CD8-positive, alpha-beta T cell (primary cell): ENCODE measurements at places on chromosomes 13 and 19.

- DNase-seq, result no peak
Observed at GRCh38 chr19:30263830-30264381, 108.3 kb upstream of the ZNF536 start.

DNA sequence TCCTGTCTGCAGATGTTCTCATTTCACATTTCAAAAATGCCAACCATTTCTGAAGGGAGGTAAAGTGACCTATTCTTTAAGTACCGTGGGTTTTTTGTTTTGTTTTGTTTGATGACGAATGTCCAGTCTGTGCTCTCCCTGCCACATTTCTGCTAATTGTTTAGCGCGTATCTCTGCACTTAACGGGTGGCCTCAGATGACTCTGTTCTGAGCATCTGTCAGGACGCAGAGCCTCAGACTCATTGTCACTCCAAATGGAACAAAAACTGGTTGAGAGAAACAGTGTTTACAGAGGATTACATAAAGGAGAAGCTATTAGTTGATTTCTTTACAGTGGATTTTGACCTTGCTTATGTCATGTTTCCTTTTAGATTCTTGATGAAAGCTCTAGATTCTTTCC, 23.7 kb downstream of the TPP2 start:
- no peak for DNase-seq

DNA sequence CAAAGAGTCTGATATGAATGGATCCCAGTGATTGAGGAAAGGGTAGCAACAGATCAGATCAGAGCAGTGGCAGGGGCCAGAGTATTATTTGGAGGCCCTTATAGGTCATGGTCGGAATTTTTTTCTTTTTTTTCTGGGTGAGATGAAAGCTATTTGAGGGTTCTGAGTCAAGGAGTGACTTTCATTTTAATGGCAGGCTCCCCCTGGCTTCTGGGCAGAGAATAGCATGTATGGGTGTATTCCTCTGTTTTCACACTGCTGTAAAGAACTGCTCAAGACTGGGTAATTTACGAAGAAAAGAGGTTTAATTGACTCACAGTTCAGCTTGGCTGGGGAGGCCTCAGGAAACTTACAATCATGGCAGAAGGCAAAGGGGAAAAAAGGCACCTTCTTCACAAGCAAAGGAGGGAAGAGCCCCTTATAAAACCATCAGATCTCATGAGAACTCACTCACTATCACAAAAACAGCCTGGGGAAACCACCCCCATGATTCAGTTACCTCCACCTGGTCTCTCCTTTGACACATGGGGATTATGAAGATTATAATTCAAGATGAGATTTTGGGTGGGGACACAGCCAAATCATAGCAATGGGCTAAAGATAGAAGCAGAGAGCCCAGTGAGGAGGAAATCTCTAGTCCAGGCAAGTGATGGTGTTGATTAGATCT, 3.0 kb upstream of the SLC6A16 start:
- DNase-seq, result peak; percentile 47

DNA sequence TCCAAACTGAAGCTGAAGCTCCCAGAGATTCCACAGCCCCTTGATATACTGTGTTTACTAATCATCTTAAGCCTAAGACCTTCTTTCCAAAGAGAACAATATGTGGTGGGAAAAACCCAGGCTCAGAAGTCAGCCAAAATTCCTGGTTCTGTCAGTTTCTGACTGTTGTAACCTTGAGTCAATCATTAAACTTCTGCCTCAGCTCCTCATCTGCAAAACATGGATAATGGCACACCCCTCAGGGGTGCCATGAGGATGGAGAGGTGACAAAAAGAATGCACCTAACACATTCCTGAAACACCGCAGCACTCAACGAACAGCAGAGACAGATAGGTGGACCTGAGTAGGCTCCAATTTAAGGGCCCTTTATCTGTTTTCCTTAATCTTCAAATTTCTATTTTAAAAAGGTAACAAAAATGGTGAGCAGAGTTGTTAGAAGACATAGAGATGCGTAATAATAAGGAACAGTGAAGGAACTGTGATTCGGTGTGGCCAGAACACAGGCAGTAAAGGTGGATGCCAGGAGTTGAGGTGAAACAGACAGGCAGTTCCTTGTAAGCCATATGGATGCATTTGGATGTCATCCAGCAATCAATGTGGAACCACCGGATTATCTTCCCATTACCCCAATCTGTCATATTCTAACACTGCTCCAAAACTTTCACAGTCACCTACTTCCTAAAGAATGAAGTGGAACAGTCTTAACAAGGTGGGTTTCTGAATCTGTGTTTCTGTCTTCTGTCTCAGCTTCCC, 56.6 kb upstream of the DOCK9 start:
- no peak for DNase-seq

GRCh38 chr19:17076543-17076991, 990 bp downstream of the MYO9B start:
- DNase-seq, result no peak

DNA sequence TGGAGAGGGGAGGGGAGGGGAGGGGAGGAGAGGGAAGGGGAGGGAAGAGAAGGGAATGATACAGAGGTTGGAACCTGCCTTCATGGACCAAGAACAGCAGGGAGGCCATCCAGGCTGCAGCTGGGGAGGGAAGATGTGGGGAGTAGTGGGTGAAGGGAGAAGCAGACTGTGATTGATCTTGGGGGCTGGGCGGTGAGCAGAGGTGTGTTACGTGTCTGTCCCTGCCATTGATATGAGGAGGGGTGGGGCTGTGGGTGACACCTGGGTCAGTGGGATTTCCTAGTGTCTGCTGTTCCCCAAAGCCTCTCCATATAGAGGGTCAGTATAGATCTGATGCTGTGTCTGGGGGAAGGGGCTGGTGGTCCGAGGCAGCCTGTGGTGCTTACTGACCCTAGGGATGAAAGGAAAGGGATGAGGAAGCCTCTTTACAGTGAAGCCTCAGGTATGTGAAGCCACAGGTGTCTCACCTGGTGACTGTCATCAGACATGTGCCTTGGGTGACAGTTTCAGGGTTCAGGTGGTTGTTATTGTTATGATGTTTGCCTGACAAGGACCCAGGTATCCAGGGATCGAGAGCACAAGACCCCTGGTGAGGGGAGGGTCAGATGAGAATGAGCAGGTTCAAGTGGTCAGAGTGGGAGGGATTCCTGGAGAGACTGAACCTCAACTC, 18.7 kb upstream of the CEACAM1 start:
- no peak for DNase-seq

DNA sequence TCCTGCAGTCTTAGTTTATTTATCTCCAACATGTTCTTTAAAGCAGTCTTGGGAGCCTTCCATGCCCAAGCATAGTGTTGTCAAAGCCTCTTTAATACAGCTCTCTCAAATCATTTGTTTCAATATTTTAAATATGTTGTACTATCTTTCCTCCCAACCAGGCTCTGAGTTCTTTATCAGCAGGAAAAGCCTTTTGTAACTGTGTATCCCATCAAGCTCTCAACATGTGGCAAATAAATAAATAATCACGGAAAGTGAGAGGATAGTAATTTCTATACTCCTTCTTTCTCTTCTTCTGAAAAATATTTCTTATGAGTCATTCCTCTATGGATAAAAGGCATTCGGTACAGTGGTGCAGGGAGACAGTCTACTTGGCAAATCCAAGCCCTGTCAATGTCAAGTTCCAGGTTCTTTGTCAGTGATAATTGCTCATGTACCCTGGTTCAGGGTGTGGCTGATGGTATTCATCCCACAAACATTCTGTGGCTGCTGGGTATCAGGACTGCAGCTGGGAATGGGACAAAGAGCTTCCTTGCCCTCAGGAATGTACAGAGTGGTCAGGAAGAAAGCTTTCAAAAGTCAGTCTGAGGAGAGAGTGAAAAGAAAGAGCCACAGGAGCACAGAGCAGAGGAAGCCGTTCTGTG, 384.3 kb downstream of the EFNB2 start:
- no peak for DNase-seq

DNA sequence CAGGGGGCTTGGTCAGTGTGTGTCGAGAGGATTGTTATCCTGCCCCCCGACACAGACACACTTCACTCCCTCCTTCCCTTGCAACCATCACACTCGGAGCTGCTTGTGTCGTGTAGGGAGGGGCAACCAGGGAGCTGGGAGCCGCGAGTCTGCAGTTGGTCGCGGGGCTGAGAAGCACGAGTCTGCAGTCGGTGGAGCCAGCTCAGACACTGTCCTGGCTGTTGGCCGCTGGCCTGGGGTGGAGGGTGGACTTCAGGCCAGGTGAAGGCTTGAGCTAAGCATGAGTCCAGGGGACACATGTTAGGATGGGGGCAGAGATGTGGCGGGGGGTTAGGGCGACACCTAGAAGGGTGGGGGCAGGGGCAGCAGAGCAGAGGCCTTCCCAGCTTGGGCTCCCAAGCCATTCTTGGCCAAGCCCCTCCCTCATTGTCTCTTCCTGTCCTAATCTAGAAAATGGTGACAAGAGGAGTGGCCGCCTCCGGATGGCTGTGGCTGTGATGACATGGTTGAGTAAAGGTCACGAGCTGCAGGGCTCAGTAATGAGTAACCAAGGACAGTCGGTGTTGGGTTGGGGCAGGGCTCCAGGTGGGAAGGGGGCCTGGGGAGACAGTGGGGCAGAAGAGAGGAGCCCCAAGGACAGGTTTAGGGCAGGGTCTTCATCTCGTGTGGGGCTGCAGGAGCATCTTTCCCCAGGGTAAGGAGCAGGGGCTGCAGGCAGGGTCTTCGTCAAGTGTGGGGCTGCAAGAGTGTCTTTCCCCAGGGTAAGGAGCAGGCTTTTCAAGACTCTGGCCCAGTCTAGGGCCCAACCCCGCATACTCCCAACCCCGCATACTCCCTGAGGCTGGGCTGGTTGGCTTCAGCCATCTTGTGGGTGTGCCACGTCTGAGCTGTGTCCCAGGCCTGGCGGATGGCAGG, 8.6 kb downstream of the PPP5C start:
- DNase-seq, result no peak

GRCh38 chr13:25727250-25727649, 324.6 kb downstream of the SHISA2 start:
- DNase-seq, result no peak

DNA sequence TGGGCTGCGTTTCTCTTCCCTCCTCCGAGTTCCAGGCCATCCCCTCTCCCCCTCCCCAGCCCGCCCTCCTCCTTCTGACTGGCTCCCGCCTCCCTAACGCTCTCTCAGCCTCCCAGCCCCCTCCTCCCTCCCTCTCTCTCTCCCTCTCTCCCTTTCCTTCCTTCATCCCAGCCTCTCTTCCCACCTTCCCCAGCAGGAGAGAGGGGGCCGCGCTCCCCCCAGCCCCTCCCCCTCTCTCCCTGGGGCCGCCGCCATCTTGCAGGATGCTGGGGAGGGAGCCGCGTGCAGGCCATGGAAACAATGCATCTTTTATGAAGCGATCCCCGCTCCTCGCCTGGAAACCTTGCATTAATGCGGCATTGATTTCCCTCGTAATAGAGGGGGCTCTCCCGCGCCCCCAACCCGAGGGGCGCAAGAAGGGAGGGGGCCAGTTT, 42.6 kb upstream of the ADGRL1 start:
- peak; percentile 56 for DNase-seq

DNA sequence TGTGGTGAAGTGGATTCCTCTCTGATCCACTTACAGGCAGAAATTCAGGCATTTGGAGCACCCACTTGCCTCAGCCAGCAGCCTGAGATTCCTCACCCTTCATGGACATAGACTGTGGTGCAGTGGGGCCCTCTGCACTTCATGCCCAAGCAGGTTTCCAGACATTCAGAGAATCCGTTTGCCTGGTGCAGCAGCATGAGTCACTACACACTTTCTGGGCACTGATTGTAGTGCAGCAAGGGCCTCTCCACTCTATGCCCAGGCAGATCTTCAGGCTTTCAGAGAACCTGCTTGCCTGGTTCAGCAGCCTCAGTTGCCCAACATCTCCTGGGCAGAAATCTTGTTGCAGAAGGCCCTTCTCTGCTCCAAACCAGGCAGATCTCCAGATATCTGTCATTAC, 920.9 kb downstream of the SLITRK5 start:
- DNase-seq, result no peak

DNA sequence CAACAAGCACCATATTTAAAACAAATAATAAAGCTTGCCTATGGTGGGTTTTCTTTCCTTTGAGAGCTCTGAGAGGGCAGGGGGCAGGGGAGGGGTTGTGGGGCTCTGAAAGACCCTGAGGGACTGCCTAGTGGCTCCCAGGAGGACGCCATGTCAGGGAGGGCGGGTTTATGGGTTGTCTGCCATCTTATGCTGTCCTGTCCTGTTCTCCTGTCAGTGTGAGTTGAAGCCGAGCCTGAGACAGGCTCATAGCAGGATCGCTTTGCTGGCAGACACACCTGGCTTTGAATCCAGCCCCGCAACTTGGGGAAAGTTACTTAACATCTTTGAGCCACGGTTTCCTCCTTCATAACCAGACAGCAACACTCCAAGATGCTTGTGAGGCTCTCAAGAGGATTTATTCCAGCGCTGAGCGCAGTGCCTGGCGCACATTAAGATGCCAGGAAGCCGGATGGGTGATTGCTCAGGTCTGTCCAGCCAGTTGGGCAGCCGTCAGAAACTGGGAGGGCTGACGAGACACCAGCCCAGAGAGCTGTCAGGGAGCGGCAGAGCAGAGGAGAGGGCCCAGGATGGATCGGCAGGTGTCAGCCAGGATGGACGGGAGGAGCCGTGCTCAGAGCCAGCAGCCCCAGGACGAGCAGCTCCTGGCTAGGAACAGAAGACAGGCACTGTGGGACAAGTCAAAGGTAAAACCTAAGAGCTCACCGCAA, 36.8 kb upstream of the C1QTNF9 start:
- DNase-seq, result peak; percentile 50
